Neural crest cell (in vitro differentiated cells): ENCODE measurements at places on chromosomes 2 and 18. TPM values are rescaled to one million over a fixed set of nuclear protein-coding genes. Genes with fewer than 3 reads are reported as not detected.
A peak's percentile ranks its signal among the peaks of the same experiment; 100 is the strongest.

Gene DPP4
- total RNA-seq = 0.82 and 1.6 TPM in 2 replicates

DNA sequence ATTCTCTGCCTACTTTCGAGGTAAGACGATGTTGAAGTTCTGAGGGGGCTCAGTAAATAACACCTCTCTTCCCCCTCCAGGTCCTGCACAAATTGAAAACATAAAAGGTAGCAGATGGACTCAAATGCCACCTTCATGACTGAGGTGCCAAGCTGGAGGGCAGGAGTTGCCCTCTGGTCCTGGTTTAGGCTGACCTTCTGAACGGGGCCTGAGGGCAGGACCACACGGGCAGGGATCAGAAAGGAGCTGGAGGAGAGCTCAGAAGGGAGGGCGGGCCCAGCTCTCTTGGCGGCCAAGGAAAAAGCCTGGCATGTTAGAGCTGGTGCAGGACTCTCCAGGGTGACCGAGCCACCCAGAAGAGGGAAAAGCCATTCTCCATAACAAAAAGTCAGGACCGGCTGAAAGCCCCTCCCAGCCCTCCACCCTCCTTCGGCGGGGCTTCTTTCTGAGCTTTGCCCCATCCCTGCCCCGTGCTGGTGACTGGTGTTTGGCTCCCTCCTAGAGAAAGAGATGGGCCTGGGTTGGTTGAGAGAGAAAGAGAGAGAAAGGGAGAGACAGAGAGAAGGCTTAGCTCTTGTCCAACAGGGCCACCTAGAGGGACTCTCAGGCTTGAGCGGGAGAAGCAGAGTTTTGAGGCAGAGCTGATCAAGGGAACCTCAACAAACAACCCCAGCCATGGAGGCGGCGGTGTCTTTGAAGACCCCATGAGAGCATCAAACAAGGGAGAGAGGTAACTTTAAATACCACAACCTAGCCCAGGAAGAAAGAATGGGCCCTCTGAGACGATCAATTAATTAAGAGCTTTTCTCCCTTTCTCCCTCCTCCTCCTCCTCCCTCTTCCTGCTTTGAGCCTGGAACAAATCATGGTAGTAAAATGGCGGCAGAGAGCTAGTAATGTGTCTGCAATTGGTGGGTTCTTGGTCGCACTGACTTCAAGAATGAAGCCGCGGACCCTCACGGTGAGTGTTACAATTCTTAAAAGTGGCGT, 50.8 kb downstream of the WIPF1 start:
- DNase-seq = no peak

DNA sequence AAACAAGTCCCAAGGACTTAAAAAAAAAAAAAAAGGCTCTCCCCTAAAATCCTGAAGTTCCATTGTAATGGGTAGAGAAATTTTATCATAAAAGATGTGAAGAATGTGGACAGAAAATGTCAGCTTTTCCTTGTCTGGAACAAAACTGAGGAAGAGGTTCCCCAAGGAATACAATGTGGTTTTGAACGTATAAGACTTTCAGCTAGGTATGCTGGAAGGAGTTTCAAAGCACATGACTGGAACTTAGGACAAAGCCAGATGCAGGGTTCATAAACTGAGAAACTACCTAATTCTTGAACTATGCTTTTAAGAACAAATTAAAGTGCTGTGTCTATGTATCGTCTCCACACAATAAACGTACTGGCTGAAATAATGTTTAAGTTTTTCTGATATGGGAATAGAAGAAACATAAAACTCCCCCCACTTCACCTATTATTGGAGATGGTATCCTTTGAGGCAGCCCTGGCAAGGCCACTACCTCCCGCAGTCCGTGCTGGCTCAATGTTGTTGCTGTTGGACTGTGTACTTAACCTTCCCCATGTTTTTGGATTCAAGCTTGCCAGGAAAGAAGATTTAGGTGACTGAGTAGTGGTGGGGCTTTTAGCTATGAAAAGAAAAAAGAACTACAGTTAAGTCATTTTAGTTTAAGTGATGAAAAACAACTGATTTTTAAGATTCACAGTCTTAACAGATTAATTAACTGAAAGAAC, 84.2 kb upstream of the DNER start:
- DNase-seq = no peak

DNA sequence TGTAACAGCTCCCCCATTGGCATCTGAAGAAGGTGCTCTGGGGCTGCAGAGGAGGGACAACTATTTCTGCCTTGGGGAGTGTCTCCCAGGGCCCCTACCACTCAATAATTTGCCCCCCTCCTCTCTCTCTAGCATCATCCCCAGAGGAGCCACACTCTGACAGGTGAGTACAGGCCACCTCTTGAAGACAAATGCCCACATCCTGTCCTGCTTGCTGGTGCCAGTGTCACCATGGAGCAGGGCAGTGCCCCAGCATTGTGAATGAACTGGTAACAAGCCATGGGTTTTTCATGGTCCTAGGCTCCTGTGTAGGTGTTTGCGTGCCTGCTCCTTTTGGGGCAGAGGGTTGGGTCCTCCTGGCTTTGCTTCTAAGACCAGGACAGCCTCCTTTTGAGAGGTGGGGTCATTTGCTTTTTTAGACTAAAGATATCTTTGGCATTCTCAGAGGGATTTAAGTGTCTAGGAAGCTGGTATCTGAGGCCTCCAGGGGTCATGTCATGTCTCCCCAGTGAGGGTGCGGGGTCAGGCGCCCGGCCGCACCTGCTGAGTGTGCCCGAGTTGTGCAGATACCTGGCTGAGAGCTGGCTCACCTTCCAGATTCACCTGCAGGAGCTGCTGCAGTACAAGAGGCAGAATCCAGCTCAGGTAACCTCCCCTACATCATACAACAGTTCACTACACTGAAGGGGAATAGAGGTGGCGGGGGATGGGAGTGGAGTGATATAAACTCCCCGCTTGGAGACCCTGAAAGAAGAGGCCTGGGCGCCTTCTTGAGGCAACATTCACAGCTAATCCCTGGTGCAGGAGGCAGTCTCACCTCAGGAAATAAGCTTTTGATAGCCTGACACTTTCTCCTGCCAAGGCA, 1.8 kb downstream of the RETREG2 start:
- DNase-seq = no peak

Gene TTN
- under 0.01 TPM in 2 replicates for total RNA-seq

GRCh38 chr2:33598561-33599174, 431 bp downstream of the FAM98A start:
- DNase-seq = peak; percentile 12

- peak; percentile 41 for DNase-seq
These were observed 157.3 kb downstream of the CTNNA2 start for GRCh38 chr2:79670198-79670597.

GRCh38 chr18:74689251-74689650, 91.6 kb downstream of the ZNF407 start:
- no peak for DNase-seq

Gene EMILIN1
- 22.6 and 24.1 TPM in 2 replicates for total RNA-seq

DNA sequence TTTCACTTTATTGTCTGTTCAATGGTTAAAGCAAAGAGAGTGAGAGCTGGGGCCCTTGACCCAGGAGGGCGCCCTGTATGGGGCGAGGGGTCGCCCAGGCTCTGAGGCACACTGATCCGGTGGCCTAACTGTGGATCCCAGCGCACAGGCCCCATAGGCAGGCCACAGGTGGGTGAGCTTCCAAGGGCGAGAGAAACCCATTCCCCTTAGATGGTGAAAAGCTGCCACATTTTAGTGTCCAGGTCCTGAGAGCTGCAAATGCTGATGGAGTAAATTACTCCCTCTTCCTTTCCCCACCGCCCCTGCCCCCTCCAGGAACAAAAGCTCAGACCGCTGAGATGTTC, 5.9 kb upstream of the DLX2 start:
- no peak for DNase-seq
